ENCODE measurements at places on chromosomes 7 and 10.

GRCh38 chr7:157650131-157650631, 313.4 kb downstream of the DNAJB6 start:
- DNase-seq, result no peak

DNA sequence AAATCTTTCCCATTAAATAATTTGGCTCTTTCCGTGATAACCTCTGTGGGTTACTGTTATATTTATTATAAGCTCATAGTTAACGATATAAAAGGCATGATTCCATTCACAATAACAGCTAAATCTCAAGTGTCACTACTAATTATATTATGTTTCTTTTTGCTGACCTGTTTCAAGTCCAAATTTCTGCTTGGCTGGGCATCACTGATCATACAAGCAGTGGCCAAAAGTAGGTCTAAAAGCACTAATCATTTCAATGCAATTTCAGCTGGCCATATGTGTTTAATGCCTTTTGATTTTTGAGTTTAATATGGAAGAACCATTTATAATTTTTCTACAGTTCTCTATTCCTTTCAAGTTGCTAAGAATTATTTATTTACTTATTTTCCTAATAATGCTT, 110.7 kb downstream of the SEMA3A start:
- DNase-seq, result no peak

GRCh38 chr10:82874671-82875070, 999.7 kb downstream of the NRG3 start:
- no peak for DNase-seq

DNA sequence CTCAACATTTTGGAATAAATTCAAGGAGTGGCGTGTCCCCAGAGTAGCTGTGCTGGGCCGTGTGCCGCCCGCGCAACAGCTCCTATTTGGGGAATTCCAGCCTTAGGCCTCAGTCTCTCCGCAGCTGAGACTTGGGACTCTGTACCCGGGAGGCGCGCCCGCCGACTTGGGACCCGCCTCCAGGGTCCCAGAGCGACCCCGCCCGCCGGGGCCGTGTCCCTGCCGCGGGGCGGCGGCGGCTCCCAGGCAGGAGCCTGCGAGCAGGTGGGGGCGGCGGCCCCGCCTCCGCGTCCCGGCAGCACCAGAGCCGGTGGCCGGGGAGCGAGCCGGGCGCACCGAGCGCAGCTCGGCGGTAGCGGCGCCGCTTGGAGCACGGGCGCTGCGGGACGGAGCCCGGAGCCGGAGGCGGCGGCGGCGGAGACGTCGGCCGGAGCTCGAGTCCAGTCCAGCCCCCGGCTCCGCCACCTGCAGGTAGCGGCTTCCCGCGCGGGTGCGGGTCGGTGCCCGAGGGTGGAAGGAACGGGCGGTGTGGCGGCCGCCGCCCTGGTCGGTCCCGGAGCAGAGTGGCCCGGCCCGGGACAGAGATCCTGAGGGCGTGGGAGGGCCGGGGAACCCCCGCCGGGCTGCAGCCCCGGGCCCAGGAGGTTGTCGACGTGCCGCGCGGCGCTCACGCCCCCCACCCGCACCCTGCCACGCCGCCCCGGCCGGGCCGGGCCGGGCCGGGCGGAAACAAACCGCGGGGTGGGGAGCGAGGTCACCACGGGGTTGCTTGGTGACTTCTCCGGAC, at the start of gene WIPF3:
WIPF3 (plus strand) TSS at position 301 of the 787 bp plus-strand sequence. CDS start 28,217 bp downstream, outside the sequence.
- no peak for DNase-seq

DNA sequence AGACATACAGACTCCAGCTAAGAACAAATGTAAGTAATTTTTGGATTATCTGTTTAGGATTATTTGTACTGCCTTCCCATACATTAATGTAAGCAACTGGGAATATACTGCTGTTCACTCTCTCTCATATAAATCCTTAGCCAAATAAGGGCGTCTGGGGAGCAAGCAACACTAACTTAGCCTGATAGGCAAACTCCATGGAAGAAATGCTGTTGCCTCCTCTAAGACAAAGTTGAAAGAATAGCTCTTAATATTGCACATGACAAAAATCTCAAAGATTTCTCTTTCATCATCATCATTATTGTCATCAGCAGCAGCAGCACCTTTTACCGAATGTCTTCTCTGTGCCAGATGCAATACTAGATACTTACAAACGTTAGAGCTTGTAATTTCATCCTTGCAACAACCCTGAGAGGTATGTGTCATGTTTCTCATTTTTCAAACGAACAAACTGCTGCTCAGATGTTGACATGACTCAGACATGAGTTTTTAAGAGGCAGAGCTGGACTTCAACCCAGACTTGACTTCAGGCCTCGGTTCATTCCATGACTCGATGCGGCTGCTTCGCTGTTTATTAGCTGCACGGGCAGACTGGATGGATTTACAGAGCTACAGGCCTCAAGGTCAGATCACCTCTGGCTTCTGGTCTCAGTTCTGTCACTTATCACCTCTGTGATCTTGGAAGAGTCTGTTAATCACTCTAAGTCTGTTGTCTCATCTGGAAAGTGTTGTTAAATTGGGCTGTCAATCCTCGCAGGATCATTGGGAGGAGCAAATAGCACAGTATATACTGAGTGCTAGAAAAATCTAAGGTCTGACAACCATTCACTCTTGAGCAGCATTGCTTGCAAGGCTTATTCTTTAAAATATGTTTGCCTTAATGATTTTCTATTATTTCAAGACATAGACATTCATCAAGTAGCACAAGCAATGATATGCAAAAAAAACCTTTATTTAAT, 126.3 kb upstream of the CELF2 start:
- no peak for DNase-seq

GRCh38 chr10:126101325-126101724, 205.0 kb downstream of the FANK1 start:
- DNase-seq, result no peak

GRCh38 chr10:72020914-72021809, 57.0 kb downstream of the CHST3 start:
- no peak for DNase-seq

- DNase-seq, result no peak
These were observed 7.4 kb downstream of the SORCS1 start for GRCh38 chr10:107157071-107157470.

GRCh38 chr7:116955801-116956476, 2.6 kb downstream of the ST7 start:
- DNase-seq, result no peak

DNA sequence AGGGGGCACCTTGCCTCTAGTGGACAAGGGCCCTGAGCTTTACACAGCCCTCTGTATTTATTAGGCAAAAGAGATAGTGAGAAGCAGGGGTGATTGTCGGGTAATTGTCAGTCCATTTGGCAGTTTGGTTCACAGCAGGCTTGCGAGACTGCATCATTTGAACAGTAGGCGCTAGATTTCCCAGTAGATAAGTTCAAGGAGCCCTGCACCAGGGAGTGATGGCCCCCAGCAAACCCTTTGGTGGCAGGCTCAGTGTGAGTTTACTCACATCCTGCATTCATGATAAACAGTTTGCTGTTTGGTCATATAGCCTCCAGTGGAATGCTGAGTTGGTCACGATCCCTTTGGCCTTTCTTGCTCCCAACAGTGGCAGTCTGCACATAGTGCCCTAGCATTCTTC, 59.4 kb downstream of the MARCHF5 start:
- DNase-seq, result no peak

- no peak for DNase-seq
These were observed 129.2 kb downstream of the KCND2 start for GRCh38 chr7:120402079-120402767.

- no peak for DNase-seq
These were observed 2.8 kb downstream of the CALHM3 start for GRCh38 chr10:103476046-103476768.

DNA sequence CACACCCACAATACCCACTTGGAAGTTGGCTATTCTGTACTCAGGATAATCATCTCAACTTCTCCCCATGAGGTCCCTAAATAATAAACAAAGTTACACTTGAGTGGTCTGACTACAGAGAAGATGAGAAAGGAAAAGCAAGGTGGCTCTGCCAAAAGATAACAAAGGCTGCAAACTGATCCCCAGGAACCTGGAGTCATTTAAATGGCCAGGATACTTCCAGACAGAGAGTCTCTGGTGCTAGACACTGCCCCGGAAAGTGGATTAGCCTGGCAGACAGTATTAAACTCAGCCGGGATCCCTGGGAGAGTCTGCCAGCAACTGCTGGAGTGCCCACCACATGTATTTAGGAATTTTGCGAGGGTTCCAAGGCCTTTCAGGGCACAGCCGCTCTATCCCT, 93.7 kb downstream of the DGKI start:
- no peak for DNase-seq

DNA sequence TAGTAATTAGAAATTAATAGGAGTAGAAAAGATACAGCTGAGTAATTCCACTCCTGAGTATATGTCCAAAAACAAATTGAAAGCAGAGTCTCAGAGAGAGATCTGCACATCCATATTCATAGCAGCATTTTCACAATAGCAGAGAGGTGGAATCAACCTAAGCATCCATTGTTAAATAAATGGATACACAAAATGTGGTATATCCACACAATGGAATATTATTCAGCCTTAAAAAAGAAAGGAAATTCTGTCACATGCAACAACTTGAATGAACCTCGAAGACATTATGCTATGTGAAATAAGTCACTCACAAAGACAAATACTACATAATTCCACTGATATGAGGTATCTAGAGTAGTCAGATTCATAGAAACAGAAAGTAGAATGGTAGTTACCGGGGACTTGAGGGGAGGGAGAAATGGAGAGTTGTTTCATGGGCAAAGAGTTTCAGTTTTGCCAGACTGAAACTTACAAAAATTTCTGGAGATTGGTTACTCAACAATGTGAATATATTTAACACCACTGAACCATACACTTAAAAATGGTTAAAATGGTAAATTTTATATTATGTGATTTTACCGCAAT, 18.4 kb downstream of the VTI1A start:
- no peak for DNase-seq

- no peak for DNase-seq
These were observed 57.2 kb downstream of the PAX2 start for GRCh38 chr10:100802607-100803006.

- DNase-seq, result no peak
These were observed 96.4 kb upstream of the MDFIC start for GRCh38 chr7:114825423-114825951.

DNA sequence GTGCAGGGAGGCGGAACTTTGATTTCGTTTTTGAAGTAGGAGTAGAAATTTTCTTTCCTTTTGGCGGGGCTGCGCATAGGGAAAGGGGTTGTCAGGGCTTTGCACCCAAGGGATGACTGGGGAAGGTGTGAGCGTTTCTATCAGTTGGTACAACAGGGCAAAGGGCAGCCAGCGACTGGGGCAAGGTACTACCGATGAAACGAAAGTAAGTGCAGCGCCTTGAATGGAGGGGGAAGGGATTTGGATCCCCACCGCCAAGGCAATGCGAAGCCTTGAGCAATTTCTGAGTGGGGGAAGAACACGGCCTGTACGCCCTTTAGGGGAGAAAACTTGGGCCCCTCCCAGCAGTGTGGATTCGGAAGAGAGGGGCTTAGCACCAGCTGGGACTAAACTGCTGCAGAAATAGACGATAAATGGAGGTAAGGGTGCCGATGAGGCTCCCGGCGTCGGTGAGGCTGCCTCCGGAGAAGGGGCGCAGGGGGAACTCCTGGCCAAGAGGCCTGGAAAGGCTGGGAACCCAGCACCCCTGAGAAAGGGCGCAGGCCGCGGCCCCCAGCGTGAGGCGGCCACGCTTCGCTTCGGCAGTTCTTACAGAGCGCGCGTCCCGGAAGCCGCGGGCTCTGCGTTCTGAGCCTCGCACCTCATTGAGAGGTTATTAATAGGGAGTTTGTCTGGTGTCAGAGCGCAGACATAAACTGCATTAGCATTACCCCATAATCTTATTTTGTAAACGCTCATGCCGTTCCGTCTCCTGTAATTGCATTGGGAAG, 10.0 kb upstream of the TLX1 start:
- DNase-seq, result no peak

- DNase-seq, result no peak
These were observed 106.0 kb downstream of the BMS1 start for GRCh38 chr10:42888504-42889095.

DNA sequence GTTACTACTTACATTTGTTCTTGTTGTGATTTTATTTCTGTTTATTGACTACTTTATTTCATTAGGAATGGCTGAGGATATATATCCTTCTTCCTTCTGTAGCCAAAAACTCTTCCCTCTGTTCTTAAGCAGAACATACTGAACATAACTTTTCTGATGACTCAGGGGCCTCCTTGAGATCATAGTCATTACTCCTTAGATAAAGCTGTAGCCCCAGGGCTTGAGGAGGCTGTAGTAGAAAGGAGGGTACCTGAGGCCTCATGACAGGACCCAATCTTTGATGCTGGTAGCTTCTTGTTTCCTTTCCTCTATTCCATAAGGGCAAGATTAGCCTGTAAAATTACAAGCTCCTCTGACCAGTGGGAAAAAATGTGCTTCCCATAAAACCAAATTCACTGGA, 41.2 kb upstream of the FGFR2 start:
- no peak for DNase-seq

- no peak for DNase-seq
These were observed 146.4 kb downstream of the RGS10 start for GRCh38 chr10:119396008-119396708.

- DNase-seq, result peak; percentile 71
These were observed 30.8 kb upstream of the VSIR start for GRCh38 chr10:71804077-71804476.

DNA sequence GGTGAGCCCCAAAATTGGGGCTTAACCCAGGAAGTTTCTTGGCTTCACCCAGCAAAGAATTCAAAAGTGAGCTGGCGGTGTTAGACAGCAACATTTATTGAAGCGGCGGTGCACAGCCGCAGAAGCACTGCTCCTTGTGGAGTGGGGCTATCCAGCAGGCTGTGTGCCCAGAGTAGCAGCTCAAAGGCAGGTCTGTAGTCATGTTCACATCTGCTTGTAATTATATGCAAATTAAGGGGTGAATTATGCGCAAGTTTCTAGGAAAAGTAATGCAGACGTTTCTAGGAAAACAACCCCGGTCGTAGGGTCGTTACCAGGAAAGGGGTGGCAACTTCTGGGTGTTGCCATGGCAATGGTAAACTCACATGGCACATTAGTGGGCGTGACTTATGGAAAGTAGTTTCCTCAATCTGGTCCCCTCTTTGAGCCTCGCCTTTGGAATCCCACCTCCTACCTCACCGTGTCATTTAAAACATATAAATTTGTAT, 13.7 kb upstream of the KBTBD2 start:
- DNase-seq, result peak; percentile 54

DNA sequence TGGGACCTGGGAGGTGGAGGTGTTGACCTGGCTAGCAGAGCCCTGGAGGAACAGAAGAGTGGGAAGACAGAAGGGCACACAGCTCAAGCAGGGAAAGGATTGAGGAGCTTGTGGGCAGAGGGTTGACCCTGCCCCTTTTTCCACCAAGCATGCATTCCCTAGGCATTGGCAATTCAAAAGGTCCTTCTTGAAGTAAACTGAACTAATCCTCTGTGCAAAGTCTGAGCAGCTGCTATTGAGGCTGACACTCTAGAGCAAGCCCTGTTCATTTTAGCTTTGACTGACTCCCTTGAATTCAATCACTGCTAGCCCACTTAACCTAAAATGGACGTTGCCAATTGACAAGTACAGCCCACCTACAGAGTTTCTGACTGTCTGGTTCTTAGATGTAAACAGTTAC, 116.5 kb upstream of the TNS3 start:
- no peak for DNase-seq

Data from globus pallidus (tissue), 1 donor.